ENCODE measurements at places on chromosomes 16 and 17. TPM values are rescaled to one million over a fixed set of nuclear protein-coding genes. Genes with fewer than 3 reads are reported as not detected.

GRCh38 chr17:60066576-60066975 is 12.1 kb downstream of the HEATR6 start:
- no peak for DNase-seq

DNA sequence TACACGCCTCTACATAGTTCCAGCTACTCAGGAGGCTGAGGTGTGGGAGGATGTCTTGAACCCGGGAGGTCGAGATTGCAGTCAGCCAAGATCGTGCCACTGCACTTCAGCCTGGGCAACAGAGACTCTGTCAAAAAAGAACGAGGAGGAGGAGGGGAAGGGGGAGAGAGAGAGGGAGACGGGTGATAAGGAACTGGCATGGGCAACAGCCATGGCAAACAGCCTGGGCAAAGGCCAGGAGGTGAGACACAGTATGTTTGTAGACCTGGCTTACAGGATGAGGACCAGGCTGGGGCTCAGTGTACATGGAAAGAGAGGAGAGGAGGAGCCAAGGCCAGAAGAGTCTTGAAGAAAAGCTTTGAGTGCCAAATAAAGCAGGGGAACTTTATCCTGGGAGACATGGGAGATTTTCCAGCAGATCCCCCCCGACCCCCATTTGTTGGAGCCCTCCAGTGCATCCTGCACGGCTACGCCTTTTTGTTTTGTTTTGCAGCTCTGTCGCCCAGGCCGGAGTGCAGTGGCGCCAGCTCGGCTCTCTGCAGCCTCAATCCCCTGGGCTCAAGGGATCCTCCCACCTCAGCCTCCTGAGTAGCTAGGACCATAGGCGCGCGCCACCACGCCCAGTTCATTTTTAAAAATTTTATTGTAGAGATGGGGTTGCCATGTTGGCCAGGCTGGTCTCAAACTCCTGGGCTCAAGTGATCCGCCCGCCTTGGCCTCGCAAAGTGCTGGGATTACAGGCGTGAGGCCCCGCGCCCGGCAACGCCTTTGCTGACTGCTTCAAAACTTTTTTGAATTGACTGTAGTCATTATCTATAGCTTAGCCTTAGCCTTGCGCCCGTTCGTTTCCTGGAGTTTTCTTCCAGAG is 1.3 kb upstream of the ALKBH5 start:
- DNase-seq, result peak; percentile 46

GRCh38 chr17:80064696-80065095 is 28.3 kb downstream of the CCDC40 start:
- no peak for DNase-seq

DNA sequence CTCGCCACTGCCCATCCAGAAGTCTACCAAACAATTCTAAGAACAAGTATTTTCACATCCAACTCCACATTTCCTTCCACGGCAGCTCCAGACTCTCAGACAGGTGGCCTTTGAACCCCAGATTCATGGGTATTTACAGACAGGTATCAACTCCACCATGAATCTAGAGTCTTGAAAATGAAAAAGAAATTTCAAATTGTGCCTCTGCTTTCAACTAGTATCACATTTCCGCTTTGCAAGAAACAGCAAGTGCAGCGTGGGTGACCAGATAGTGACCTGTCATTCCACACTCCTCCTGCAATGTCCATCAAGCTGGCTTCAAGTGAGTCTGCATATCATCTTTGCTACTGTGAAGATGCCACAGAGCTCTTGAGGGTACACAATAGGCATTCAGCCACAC is 232.4 kb upstream of the RPL38 start:
- DNase-seq, result no peak

DNA sequence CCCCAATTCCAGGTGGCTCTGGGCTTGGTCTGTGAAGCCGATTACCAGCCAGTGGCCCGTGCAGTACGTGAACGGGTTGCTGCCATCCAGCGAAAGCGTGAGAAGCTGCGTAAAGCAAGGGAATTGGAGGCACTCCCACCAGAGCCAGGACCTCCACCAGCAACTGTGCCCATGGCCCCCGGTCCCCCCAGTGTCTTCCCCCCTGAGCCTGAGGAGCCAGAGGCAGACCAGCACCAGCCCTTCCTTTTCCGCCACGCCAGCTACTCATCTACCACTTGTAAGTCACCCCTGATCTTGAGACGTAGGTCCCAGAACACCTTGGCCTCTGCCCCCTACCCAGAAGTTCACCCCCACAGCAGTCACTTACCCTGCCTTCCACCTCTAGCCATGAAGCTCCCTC is 6.9 kb downstream of the WNK4 start:
- no peak for DNase-seq

- DNase-seq, result peak; percentile 62
Measured at GRCh38 chr16:89921702-89922476, 1.3 kb upstream of the TUBB3 start.

DNA sequence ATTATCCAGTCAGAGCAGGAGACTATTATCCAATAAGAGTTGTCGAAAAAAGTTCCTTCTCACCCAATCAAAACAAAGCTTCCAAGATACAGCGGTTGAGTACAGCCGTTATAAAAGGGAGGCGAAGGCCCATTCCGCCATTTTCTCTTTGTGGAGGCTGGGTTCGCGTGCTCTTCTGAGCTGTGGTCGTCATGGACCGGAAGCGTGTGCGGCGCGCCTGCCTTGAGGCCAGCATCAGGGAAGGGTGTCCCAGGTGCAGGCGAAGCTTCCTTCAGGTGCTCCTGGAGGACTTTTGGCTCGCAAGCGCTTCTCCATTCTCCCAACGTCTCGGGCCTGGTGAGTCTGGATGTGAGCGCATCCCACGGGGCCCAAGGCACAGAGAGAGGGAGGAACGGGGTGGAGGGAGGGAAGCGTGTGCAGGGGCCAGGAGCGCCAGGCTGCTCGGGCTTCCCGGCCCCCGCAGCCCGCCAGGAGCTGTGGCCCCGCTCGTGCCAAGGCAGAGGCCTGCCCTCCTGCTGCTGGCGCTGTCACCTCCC is 99.2 kb downstream of the GOSR1 start:
- no peak for DNase-seq

DNA sequence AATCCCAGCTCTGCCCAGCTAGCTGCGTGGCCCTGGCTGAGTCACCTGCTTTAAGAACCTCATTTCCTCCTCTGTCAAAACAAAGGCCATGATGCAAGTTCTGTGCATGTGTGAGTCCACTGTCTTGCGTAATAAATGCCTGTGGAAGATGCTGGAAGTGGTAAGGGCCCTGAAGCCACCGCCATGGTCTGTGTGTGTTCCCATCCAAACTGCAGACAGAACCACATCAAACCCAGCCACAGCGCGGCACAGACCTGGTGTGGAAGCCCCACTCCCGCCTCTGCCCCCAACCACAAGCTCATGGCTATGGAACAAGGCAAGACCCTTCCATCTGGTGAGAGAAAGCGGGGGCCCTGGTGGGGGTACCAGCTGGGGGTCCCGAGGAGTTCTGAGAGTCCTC is 26.0 kb downstream of the NECAB2 start:
- no peak for DNase-seq

GRCh38 chr17:57889892-57890856 is 40.3 kb upstream of the MRPS23 start:
- DNase-seq, result no peak

- no peak for DNase-seq
Measured at GRCh38 chr17:77697480-77698400, 260.8 kb upstream of the TNRC6C start.

- no peak for DNase-seq
Measured at GRCh38 chr17:80365001-80365965, 49.7 kb upstream of the ENDOV start.

- DNase-seq, result no peak
Measured at GRCh38 chr16:74775255-74775654, 635 bp upstream of the FA2H start.

GRCh38 chr16:19284207-19284606 is 1.3 kb upstream of the CLEC19A start:
- DNase-seq, result no peak

DNA sequence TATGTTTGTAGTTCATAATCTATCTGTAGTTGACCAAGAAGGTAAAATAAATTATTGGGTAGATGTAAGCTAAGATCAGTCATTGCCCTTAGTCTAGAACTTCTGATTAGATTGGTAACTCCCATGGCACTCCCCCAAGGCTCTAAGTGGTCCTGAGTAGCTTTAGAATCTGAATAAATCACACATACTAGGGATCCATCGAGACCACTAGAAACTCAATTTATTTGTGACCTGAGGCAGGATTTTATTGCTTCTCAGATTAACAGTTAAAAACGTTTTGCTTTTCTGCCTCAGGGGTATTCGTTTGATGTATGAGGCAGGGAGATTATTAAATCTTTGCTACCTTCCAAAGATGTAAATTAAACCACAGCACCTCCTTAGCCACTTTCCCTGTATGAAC is 24.9 kb downstream of the CMTR2 start:
- no peak for DNase-seq

- DNase-seq, result no peak
Measured at GRCh38 chr17:50916708-50917417, 50.7 kb upstream of the TOB1 start.

- DNase-seq, result no peak
Measured at GRCh38 chr17:42177684-42178083, 3.3 kb downstream of the KCNH4 start.

DNA sequence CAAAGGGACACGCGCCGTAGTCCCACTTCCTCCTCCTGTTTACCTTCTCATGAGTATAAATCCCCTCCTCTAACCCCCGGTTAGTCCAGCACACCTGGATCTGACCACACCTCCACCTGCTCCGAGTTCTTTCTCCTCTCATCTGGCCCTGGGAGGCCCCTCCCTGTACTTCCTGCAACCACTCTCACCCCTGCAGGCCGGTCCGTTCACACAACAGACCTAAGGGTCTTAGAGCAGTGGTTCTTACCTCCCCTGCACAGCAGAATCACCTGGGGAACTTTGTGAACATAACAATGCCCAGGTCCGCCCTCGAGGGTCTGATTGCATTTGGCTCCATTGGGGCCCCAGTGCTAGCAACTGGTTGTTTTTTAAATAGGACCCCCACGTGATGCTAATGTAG is 24.8 kb downstream of the TMEM114 start:
- peak; percentile 22 for DNase-seq

- DNase-seq, result no peak
Measured at GRCh38 chr17:56893503-56893902, 20.3 kb downstream of the TRIM25 start.

DNA sequence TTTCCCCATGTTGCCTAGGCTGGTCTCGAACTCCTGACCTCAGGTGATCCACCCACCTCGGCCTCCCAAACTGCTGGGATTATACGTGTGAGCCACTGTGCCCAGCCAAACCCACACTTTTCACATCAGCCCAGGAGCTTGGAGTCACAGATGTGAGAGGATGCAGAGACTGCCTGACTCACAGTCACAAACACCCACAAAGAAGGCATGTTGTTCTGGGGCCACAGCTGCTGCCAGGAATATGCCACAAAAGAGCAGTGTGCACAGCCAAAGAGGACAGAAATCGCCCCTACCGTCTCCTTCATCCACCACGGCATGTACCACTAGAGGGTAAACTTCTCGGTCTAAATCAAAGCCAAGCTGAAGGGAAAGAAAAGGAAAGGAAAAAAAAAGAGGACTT is 25.1 kb upstream of the FOXJ1 start:
- DNase-seq, result no peak

- DNase-seq, result peak; percentile 54
Measured at GRCh38 chr16:3879258-3879886, 1.1 kb downstream of the CREBBP start.

DNA sequence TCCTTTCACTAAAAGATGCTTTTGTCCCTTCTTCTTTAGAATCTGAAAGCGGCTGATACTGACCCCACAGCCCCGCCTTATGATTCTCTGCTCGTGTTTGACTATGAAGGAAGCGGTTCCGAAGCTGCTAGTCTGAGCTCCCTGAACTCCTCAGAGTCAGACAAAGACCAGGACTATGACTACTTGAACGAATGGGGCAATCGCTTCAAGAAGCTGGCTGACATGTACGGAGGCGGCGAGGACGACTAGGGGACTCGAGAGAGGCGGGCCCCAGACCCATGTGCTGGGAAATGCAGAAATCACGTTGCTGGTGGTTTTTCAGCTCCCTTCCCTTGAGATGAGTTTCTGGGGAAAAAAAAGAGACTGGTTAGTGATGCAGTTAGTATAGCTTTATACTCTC is 10.1 kb upstream of the TANGO6 start:
- no peak for DNase-seq

DNA sequence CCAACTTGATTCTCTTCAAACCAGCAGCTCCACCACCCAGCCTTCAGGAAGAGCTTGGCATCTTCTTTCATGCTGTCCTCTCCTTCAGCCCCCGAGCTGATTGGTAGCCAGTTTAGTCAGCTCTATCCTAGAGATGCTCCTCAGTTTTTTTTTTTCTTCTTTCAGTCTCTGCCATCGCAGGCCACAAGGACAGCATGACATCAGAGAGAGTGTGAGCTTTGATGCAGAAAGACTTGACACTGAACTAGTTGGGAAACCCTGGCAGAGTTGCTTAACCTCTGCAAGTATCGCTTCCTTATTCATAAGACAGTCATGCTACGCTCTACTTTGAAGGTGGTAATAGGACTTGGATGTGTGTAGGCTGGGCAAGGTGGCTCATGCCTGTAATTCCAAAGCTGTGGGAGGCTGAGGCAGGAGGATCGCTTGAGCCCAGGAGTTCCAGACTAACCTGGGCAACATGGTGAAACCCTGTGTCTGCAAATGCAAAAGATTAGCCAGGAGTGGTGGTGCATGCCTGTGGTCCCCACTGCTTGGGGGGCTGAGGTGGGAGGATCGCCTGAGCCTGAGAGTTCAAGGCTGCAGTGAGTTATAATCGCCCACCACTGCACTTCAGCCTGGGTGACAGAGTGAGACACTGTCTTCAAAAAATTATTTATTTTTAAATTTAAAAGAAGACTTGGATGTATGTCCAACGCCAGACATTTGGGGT is 2.6 kb downstream of the CD300LB start:
- no peak for DNase-seq

DNA sequence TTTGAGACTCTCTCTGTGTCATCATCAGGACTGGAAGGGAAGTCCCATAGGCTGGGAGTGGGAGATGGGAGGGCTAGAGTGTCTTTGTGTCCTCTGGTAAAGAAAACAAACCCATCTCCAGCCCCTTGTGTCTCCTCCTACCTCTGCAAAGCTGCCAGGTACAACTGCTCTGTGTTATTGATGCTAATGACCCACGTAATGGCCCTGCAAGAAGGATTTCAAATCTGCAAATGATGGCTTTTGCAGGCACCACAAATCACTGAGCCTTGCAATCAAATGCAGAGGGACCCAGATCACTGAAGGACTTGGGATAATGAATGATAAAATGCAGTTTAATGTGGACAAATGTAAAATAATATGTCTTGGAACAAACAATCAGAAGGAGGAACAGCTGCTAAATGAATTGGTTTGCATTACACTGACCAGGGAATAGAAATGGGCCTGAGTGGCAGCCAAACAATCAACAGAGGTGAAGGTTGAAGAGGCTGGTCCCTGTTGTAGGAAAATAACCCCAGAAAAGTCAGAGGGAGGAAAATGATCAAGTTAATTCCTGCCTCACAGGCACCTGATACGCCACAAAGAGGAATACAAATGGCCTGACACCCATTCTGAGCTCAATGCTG is 425.1 kb downstream of the UTP18 start:
- DNase-seq, result no peak

LGALS9 gene
- 0.37 TPM for total RNA-seq

KRT20 gene
- total RNA-seq, result not detected

RBFOX1 gene
- 1.5 TPM for total RNA-seq

MT1F gene
- not detected for total RNA-seq

NEUROD2 gene
- total RNA-seq, result not detected

TMC7 gene
- 6.0 TPM for total RNA-seq

ABCC11 gene
- total RNA-seq, result not detected

KRTAP9-4 gene
- not detected for total RNA-seq

FAM171A2 gene
- total RNA-seq, result 18.1 TPM

CHTF8 gene
- total RNA-seq, result 165 TPM

KRTAP3-2 gene
- not detected for total RNA-seq

TP53TG3F gene
- not detected for total RNA-seq
